ENCODE measurements at places on chromosomes 13 and 19.

GRCh38 chr13:91813253-91813652 is 414.8 kb downstream of the GPC5 start:
- DNase-seq: no peak

- no peak for DNase-seq
Measured at GRCh38 chr19:54803410-54803809, at the start of gene KIR2DL4. Gene KIR2DL4 (plus strand): TSS chr19:54803610. CDS start chr19:54803652, 42 bp downstream.

- DNase-seq: peak; percentile 93
Measured at GRCh38 chr19:15555759-15556633, 47.7 kb downstream of the CYP4F22 start.

DNA sequence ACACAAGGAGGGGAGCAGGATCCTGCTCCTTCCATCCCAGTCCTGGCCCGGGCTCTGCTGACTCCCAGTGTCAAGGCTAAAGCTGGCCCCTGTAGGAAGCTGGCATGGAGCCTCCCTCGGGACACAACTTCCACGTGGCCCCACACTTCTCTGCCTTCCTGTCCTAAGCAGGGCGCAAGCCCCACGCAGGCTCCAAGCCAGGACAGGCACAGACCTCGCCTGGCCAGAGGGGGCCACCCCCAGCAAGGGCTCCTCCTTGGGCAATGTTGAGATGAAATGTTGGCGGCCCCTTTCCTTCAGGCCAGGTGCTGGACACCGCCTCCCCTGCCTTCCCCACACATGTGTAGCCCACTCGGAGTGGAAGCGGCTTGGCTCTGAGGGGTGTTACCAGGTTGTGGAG is 66.6 kb downstream of the COL4A1 start:
- no peak for DNase-seq

DNA sequence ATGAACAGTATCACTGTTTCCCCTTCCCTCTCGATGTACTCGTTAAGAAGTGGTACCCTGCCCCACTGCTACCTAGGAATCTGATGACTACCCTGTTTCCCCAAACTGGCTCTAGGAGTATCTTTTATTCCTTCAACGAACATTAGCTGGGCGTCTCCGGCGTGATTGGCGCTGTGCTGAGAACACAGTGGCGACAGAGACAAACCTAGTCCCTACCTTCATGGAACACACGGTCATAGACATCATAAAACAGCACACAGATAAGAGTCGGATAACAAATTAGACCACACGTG is 730 bp downstream of the SYMPK start:
- no peak for DNase-seq

DNA sequence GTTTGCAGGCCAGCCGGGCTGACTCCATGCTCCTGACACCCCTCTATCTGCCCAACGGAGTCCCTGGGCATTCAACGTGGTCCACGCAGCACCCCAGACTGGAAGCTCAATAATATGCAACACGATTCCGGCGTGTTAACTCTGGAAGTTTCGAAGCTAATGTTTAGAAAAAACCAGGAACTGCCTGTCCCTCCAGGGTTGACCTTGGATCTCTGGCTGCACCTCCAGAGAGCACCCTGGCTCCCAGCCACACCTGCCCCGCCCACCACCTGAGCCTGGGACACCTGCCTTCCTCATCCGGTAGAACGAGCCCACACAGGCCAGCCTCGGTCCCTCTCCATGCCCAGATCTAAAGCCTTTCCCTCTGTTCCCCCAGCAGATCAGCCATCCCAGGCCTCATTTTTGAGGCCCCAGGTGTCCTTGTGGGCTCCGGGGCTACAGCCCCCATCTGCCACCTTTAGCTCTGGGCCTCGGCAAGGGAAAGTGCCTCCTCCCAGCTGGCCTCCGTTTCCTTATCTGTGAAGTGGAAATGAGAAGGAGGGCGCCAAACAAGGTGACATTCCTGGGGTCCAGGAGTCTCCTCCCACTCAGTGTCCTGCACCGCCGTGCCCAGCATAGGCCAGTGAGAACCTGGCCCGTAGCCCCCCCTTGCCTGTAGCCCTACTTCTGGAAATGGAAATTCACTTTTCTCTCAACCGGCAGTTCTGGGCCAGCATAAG is 38.7 kb downstream of the KLF2 start:
- no peak for DNase-seq

DNA sequence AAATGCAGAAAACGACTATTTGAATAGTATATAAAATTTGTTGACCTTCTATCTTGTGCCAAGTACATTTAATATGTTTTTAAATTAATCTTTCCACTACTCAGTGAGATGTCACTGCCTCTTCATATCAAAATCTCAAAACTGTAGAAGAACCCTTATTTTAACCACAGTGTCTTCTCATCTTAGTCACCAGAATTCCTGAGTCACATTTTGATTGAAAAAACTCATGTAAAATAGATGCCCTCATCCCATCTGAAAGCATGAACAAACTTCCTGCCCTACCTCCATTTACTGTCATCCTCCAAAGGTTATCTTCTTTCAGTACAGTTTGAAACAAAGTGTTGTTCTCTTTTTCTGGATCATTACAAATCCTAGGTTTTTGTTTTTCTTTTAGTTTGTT is 1215.4 kb downstream of the PCDH9 start:
- no peak for DNase-seq

DNA sequence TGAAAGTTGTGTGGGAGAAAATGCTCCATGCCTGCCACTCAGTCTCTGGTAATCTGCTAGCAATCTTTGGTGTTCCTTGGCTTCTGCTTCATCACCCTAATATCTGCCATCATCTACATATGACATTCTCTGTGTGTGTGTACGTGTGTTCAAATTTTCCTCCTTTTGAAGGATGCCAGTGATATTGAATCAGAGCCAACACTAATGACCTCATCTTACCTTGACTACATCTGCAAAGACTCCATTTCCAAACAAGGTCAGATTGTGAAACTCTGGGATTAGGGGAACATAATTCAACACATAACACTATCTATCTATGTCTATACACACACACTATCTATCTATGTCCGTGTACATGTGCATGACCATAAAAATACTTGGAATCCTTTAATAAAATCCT is 81.4 kb upstream of the IRS2 start:
- no peak for DNase-seq

GRCh38 chr19:49114630-49115363 is 627 bp downstream of the LIN7B start:
- DNase-seq: peak; percentile 44

DNA sequence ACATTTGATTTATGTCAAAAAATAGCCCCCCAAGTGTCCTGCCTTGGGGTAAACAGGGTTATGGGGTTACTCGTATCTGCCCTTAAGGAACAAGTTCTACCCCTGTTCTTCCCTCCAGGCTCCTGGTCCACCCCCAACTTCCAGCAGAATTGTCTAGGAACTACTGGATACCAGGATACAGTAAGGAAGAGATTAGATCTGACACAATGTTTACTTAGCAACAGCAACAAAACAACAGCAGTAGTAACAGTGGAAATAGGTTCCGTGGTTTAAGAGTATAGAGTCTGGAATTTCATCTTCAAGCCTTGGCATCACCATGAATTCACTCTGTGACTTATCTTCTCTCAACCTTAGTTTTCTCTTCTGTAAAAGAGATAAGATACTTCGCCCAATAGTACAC is 1.7 kb upstream of the FAM98C start:
- no peak for DNase-seq

DNA sequence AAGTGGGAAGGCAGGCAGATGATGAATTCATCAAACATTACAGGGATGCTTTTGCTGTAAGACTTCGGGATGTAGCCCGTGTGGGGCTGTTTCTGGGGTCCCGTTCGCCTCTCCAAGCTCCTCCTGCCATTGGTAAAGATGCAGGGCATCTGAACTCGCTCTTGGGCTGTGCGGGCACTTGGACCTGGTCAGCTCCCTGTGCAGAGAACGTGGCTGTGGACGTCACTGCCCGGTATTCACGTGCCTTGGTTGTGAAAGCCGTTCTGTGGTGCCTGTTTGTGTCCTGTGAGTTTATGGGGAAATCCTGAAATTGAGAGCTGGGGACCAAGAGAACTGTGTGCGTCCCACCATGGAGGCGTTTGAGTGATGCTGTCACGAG is 5.4 kb downstream of the TFDP1 start:
- no peak for DNase-seq

DNA sequence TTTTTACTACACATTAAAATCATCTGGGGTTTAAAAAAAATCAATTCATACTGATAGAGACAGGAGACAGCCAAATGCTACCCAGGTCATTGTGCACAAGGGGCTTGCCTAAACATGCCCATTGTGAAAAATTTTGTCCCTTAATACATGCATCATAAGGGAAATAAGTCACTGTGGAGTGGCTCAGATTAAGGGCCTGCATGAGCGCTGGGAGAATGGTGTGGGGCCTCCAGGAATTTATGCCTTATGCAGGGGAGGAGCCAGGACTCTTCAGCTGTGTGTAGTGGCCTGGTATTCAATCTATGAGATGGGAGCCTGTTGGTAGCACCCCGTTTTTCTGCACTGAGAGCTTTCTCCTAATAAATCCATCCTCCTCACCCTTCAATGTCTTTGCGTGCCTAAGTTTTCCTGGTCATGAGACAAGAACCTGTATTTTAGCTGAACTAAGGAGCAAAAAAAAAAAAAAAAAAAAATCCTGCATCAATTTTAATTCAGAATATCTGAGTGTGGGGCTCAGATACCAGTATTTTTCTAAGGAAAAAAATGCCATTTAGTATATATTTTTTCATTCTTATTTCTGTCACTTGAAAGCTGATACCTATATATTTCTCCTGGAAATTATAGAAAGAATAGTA is 997.6 kb upstream of the ATXN8OS start:
- DNase-seq: no peak

Measured in stimulated activated CD4-positive, alpha-beta T cell treated with anti-CD3 and anti-CD28 coated beads, Interleukin-15, amount 100 ng/mL, for 1 hour (primary cell).